Central memory CD8-positive, alpha-beta T cell (primary cell): ENCODE measurements at places on chromosomes 1 and 21.

DNA sequence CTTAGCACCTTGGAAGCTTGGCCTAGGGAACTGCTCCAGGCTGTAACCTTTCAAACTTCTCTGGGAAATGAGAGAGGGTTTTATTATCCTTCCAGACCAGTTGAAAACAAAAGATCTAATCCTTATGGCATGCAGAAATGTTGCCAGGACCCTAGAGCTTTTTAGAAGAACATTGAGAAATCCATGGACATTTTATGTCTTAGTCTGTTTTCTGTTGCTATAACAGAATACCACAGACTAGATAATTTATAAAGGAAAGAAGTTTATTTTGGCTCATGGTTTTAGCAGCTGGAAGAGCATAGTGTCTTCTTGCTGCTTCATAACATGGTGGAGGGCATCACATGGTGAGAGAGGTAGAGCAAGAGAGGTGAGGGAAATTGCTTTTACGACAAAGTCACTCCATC is 25.8 kb downstream of the OSBPL9 start:
- DNase-seq = no peak

DNA sequence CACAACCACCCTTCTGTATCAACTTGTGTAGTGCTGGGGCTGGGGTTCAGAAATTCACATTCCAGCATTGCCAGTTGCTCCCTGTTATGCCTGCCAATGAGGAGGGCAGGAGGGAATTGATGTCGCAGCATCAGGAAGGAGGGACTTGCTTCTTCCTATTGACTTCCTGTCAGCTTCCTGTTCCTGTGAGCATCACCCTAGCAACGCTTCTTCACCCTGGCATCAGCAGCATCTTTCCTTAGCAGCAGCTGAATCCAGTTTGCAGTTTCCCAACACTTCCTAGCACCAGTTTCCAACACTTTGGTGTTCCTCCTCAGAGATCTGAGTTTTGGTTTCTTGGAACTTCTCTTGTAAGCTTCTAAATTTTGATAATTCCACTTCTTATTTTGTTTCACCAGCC is 8.9 kb upstream of the TRIM62 start:
- DNase-seq = no peak

GRCh38 chr1:6971048-6971447 is 185.8 kb downstream of the CAMTA1 start:
- DNase-seq = no peak

DNA sequence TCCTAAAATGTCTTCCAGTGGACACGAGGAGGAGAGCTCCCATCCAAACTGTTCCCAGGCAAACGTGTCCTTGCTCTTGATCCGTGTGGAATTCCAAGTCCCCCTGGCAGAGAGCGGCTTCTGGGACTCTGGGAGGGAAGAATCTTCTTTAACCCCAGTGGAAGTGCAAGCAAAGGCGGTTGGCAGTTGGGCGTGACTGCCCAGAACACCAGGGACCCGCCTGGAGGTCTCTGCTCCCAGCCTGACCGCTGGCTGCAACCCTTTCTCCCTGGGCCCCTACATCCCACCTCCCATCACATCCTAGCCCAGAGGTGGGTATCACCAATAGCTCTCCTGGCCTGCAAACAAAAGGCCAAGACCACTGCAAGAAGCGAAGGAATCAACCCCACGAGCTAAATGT is 17.8 kb downstream of the CASZ1 start:
- no peak for DNase-seq

DNA sequence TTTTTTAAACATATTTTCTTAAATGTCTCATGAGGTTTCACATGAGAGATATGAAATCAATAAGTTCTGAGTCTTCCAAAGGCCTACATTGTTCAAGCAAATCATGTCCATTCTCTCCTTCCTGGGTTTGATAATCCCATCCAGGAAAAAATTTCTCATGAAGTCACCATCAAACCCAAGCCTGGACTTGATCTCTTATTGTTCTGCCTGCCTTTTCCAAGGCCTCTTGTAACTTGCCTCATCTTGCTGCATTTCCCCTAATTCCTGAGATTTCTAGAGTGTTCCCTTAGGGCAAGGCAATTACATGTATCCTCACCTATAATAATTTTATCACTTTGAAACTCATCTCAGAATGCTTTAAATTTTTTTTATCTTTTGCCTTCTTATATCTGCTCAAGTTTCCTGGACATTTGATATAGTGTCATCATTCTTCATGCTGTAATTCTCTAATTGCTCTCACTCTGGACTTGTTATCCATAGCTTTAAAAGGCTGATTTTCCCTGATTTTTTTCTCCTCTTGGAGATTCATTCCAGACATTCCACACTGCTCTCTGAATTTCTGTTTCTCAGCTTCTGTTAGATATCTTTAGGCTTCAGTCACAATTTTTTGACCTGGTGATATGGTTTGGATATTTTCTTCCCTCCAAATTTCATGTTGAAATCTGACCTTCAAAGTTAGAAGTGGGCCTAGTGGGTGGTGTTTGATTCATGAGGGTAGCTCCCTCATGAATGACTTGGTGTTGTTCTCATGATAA is 126.4 kb downstream of the LRRC7 start:
- DNase-seq = no peak

DNA sequence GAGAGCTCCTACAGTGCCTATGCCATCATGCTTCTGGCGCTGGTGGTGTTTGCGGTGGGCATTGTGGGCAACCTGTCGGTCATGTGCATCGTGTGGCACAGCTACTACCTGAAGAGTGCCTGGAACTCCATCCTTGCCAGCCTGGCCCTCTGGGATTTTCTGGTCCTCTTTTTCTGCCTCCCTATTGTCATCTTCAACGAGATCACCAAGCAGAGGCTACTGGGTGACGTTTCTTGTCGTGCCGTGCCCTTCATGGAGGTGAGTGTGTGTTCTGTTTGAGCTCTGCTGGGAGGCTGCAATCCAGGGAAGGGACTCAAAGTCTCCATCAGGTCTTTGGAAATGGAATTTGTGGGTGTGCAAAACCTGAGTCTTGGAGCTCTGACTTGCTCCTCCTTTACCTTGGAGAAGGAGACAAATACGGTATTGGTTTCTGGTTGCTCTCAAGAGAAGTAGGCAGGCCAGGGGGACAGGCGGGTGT is 658 bp downstream of the GPR37L1 start:
- no peak for DNase-seq
